Fibroblast of pulmonary artery (primary cell): ENCODE measurements at places on chromosomes 12 and 14.

DNA sequence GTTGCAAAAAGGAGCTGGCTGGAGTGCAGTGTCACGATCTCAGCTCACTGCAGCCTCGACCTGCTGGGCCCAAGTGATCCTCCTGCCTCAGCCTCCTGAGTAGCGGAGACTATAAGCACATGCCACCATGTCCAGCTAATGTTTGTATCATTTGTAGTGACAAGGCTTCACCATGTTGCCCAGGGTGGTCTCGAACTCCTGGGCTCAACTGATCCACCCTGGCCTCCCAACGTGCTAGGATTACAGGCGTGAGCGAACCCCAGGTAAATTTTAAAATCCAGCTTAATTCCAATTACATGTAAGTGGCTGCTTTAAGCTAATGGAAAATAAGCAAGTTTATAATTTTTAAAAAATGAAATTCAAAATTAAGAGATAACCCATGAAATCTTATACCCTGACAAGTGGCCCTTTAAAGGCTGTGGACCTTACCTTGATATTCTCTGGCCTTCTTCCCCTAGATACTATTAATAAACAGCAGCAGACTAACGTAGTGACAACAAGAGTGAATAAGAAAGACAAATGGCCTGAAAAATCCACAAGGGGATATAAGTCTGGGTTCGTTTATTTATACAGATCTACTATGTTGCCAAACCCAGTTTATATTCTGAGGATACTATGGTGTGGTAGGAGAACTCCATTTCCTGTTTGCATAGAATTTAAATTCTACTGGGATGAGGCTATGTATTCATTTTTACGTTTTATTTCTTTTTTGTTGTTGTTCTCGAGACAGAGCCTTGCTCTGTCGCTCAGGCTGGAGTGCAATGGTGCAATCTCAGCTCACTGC lies 25.6 kb upstream of the SLC2A3 start:
- DNase-seq = no peak

GRCh38 chr12:132236129-132236929 lies 92.1 kb downstream of the NOC4L start:
- no peak for DNase-seq

DNA sequence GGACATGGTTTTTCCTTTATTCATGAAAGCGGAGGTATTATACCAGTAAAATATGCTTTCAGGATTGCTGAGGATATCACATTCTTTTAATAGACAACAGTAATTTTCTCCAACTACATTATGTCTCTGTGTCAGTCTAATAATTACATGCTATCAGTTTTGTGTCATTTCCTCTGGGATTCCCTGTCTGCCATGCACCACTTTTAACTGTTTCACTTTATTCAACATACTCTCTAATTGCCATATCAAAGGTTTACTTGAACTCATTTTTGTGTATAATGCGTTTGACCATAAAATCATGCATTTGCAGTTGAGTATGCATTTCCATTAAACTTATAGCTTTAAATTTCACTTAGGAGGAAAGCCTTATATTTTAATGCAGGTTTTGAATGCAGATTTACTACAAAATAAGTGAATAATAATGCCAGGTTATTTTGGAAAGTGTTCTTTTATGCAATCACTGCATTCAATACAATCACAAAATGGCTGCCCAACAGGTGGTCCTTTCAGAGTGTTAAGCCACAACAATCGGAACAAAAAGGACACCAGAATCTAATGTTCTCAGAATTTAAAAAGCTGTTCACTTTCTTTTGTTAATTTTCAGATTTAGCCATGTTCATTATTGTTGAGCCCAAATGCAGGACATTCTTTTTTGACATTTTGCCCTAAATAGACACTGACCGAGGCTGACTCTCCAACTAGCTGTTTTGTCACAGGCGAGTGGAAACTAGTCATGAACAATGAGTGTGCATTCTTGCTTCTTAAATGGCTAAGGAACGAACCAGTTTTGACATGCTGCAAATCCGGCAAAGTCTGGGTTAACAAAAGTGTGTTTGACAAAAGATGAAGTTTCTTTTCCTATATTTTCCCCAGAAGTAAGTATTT lies 40.9 kb downstream of the MBIP start:
- no peak for DNase-seq

DNA sequence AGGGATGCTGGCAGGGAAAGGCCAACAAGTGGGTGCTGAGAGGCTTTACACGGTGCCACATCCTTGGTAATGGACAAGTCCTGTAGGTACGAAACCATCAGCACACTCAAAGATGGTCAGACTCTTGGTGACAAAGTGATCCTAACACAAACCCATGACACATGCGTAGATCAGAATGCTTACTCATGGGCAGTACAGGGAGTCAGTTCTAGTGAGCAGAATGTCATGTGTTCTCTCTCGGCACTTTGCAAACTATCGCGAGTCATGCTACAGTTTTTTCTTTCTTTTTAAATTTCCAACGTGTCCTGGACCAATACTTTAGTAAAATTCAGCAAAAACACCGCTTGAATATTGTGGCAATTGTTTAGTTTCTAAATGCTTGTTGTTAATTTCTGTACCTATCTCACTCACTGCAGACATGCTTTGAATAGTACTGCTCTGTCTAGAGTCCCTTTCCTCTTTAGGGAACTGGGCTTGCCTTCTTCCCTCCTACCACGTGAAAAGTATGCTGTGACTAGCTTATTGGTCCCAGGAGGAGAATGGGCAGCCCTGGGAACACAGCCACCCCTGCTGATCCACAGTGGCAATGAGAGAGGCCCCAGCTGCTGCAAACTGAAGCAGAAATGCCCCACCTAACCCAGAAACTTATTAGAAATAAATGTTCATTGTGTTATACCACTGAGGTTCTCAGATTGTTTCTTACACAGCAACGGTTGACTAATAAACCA lies 62.4 kb downstream of the UBR7 start:
- DNase-seq = peak; percentile 43

DNA sequence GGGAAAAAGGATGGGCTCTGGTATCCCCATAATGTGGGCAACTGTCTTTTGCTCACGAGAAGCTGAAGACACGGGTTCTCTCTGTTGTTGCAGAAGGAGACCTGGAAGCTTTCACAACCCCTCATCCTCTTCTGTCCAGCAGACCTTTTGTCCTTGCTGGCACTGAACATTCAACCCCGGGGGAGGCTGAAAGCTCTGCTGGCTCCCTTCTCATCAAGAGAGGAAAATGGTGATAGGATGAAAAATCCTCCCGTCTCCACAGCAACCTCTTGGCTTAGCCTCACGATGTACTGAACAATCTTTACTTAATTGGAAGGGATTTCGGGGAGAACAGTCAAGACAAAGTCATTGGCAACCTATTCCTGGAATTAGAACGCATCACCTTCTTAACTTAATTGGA lies 39.0 kb downstream of the ELK3 start:
- peak; percentile 76 for DNase-seq
